ENCODE measurements at places on chromosomes 5 and 9. TPM values are rescaled to one million over a fixed set of nuclear protein-coding genes. Genes with fewer than 3 reads are reported as not detected.
A peak's percentile ranks its signal among the peaks of the same experiment; 100 is the strongest.

PRELID1 gene
- 99.3 TPM for total RNA-seq

DNA sequence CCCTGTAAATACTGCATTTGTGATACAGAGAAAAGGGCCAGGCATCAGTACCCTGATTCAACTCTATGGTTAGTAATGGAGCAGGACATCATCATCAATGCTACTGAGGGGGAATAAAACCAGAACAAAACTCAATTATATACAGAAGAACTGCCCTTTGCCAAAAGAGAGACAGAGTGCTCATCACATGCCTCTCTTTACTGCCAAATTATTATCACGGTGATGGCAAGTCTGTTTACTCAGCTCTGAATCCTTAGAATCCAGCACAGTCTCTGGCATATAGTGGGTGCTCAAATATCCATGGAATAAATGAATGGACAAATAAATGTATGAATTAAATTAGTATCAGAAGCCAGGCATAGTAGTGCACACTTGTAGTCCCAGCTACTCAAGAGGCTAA, 130.2 kb downstream of the TTC39B start:
- no peak for DNase-seq
- H3K27ac ChIP-seq, result no peak overlapping the region
- H3K36me3 ChIP-seq, result peaks cover 36% of the 10 kb centered on the region
- H3K27me3 ChIP-seq, result no peaks in the 10 kb centered on the region

PCDHGA1 gene
- total RNA-seq, result not detected

DNA sequence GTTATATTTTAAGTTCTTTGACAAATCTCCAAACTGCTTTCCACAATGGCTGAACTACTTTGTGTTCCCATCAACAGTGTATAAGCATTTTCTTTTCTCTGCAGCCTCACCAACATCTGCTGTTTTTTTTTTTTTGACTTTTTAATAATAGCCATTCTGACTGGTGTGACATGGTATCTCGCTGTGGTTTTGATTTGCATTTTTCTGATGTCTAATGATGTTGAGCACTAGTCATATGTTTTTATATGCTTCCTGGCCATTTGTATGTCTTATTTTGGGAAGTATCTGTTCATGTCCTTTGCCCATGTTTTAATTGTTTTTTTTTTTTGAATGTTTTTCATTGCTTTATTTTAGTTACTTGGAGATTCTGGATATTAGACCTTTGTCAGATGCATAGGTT, 196.6 kb downstream of the PLK2 start:
- no peaks in the 10 kb centered on the region for H3K27me3 ChIP-seq
- DNase-seq, result no peak
- H3K36me3 ChIP-seq, result no peaks in the 10 kb centered on the region
- H3K27ac ChIP-seq, result no peak overlapping the region

DNA sequence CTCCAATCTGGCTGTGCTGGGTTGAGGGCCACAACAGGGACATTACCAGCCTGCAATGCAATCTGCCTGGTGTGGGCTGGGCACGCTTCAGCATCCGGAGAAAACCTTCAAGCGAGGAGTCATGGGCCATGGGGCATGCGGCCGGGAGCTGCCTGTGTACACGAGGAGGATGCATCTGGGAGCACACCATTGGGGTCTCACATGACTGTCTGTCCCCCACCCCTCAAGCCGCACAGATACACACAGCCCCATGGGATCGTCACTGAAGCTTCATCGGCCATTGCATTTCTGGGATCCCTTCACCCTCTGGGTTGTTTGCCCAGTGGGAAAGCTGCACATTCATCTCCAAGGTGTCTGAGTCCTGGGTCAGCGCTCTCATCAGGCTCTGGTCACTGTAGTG, 9.9 kb downstream of the LCN1 start:
- peaks cover 2% of the 10 kb centered on the region for H3K27me3 ChIP-seq
- no peak overlapping the region for H3K4me3 ChIP-seq
- no peaks in the 10 kb centered on the region for H3K36me3 ChIP-seq
- no peaks in the 10 kb centered on the region for H3K4me1 ChIP-seq

RALGDS gene
- total RNA-seq, result 206 TPM

CDH10 gene
- not detected for total RNA-seq

GRCh38 chr9:114207034-114207810, 51.9 kb downstream of the COL27A1 start:
- no peaks in the 10 kb centered on the region for H3K27me3 ChIP-seq
- no peak overlapping the region for H3K27ac ChIP-seq
- DNase-seq, result no peak
- no peaks in the 10 kb centered on the region for H3K36me3 ChIP-seq
- no peaks in the 10 kb centered on the region for H3K4me1 ChIP-seq
- no peak overlapping the region for H3K4me3 ChIP-seq

BARHL1 gene
- total RNA-seq, result not detected

DNA sequence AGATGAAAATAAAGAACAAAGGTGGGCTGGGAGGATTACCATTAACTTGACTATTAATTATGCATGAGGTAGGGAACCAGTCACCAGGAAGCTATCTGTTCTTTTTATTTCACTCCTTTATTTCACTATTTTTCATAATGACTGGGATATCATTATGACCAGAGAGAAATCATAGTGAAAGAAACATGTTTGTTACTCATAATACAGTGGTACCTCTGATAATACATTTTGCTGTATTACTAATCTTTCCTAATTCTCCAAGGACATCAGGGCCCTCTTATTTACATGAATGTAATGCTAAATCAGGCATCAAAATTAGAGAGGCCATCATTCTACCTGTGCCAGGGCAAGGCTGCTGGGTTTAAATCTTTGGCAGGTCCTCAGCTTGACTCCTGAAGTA, 253.7 kb downstream of the NR3C1 start:
- H3K4me3 ChIP-seq, result no peak overlapping the region
- no peak overlapping the region for H3K27ac ChIP-seq
- DNase-seq, result no peak
- H3K4me1 ChIP-seq, result no peaks in the 10 kb centered on the region
- H3K36me3 ChIP-seq, result peaks cover 31% of the 10 kb centered on the region

DNA sequence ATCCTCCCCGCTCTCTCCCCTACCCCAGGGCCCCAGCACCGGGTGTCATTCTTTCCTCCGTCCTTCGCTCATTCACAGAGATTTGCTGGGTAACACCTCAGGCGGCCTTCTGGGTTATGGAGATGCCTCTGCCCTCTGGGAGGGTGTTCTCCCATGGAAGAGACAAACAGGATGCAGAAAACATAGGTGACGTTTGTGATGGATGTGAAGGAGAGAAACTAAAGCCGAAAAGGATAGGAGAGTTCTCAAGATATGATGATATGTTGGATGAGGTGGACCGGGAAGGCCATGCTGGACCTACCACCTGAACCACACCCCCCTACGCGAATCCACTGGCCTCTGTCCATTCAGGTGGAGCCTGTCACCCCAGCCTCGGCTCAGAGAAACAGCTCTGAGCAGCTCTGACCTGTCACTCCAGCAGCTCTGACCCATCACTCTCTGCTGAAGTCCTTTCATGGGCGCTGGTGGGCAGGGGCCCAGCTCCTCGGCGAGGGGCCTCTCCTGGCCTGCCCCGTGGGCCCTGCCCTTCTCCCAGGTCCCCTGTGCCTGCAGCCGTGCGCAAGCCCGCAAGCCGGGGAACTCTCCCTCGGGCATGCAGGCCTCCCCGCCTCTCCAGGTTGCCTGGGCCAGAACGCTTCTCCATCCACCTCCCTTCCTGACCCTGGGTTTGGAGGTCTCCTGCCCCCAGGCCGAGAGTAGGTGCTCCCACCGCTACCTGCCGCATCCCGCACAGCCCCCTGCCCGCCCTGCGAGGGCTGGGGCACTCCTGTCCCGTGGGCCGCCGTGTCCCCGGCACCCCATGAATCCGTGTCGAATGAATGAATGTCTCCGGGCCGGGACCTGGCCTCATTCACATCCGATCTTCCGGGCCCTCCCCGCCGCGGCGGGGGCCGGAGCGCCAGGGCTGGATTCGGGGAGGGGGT, 717 bp upstream of the NCS1 start:
- DNase-seq, result no peak
- peaks cover 15% of the 10 kb centered on the region for H3K4me1 ChIP-seq
- H3K27ac ChIP-seq, result no peak overlapping the region
- peaks cover 10% of the 10 kb centered on the region for H3K27me3 ChIP-seq

DNA sequence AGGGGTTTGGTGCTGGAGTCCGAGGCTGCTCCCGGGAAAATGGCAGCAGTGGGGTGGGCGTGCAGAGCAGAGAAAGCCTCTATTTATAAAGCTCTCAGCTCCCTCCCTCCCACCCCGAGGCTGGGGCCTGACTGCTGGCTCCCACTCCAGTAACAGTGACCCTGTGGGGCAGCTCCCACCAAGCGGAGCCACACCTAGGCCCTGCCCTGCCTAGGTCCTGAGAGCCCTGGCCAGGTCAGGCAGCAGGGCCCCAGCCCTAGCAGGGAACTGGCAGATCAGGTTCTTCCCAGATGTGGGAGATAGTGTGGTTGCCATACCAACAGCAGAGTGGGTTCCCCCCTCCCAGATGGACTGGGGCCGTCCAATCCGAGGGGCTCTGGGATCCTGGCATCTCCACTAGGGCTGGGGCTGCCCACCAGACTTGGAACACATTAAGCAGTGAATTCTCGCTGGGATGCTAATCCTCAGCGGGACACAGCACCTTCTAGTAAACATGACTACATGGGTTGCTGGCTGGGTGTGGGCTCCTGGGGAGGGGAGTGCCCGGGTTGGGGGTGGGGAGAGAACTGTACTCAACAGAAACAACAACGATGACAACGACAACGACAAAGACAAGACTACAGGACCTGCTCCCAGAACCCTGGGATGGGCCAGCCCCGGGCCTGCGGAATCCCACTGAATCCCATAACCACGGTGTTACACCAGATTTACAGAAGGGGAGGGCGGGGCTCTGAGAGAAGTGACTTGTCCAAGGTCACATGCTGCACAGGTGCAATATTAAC, 1.5 kb downstream of the SH3GLB2 start:
- peak overlapping the region; percentile 25 for H3K27ac ChIP-seq
- no peaks in the 10 kb centered on the region for H3K36me3 ChIP-seq
- no peaks in the 10 kb centered on the region for H3K27me3 ChIP-seq
- no peak overlapping the region for H3K4me3 ChIP-seq
- no peak for DNase-seq

PCDHB4 gene
- total RNA-seq, result not detected

- H3K27me3 ChIP-seq, result no peaks in the 10 kb centered on the region
- no peak overlapping the region for H3K27ac ChIP-seq
- no peak for DNase-seq
- H3K4me1 ChIP-seq, result no peaks in the 10 kb centered on the region
- H3K4me3 ChIP-seq, result no peak overlapping the region
Observed at GRCh38 chr9:16811987-16812685, 58.3 kb downstream of the BNC2 start.

DNA sequence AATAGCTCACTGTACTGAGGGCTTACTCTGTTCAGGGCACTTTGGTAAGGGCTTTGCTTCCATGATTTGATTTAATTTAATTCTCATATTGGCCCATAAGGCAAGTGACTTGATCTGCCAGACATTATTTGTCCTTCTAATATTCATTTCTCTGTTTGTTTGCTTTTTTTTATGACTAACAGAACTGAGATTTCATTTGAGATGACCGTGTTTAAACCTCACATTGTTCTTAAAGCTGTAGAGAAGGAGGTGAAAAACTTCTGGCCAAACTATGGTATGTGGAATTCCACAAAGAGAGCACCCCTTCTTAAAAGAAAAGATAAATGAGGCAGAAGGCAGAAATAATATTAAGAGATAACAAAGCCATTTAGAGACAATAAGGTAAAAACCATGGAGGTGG, 775.6 kb upstream of the ACO1 start:
- no peaks in the 10 kb centered on the region for H3K4me1 ChIP-seq
- no peak for DNase-seq
- H3K27me3 ChIP-seq, result no peaks in the 10 kb centered on the region
- no peak overlapping the region for H3K27ac ChIP-seq
- no peaks in the 10 kb centered on the region for H3K36me3 ChIP-seq
- no peak overlapping the region for H3K4me3 ChIP-seq

GRCh38 chr5:153784277-153784676, 254.4 kb downstream of the FAM114A2 start:
- DNase-seq, result no peak
- H3K4me3 ChIP-seq, result no peak overlapping the region
- H3K27ac ChIP-seq, result no peak overlapping the region
- no peaks in the 10 kb centered on the region for H3K27me3 ChIP-seq
- H3K4me1 ChIP-seq, result no peaks in the 10 kb centered on the region

DNA sequence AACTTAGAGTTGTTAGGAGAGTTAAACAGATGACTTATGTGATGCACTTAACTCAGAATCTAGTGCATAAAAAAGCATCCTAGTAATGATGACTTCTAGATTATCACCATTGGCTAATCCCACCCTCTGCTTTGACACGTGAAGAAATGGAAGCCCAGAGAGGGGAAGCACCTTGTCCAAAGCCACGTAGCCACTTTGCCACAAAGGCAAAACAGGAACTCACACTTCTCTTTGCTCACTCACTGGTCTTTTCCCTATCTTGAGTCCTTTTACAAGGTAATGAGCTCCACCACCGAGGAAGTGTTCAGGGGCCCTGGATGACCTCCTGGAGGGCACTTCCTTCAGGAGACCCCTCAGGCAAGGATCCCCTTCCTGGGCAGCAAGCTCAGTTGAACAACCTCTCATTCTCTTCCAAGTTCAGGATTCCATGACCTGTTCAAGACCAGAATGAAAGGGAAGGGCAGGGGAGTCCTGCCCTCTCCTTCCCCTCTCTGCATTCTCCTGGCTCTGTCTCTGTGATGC, 89.7 kb downstream of the HRH2 start:
- no peak overlapping the region for H3K27ac ChIP-seq
- no peaks in the 10 kb centered on the region for H3K4me1 ChIP-seq
- no peak overlapping the region for H3K4me3 ChIP-seq
- no peaks in the 10 kb centered on the region for H3K27me3 ChIP-seq
- no peaks in the 10 kb centered on the region for H3K36me3 ChIP-seq
- DNase-seq, result no peak

DNA sequence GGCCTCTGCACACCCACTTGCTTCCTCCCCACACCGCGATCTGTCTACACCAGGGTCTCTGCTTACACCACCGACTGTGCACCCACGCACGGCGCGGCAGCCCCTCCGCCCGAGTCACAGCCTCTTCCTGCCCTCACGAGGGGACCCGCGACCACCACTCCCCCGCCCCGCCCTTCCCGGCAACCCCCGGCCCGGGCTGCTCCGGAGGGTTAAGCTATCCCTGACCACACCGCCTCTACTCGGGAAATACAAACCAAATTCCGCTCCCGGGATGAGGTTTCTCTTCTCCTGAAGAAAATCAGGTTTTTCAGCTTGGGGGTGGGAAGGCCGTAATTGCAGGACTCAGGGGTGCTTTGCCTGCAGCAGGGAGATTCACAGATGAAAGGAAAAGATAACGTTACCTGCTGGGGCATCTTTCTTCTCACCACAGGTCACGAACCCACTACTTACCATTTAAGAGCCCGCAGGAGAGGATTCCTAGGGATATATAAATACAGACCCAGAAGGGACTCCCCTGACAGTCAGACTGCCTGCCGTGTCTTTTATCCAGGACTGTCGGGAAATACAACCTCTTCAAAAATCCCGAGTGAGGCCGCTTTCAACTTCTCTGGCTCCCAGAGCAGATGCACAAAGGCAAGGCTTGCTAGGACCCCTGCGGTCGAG, 63.5 kb downstream of the ROR2 start:
- no peaks in the 10 kb centered on the region for H3K36me3 ChIP-seq
- H3K27ac ChIP-seq, result no peak overlapping the region
- no peak overlapping the region for H3K4me3 ChIP-seq
- H3K27me3 ChIP-seq, result no peaks in the 10 kb centered on the region
- DNase-seq, result no peak
- no peaks in the 10 kb centered on the region for H3K4me1 ChIP-seq

BTNL8 gene
- total RNA-seq, result not detected

GRCh38 chr5:54868511-54869483, 116.6 kb downstream of the ESM1 start:
- no peaks in the 10 kb centered on the region for H3K4me1 ChIP-seq
- H3K36me3 ChIP-seq, result no peaks in the 10 kb centered on the region
- no peak overlapping the region for H3K27ac ChIP-seq
- no peak for DNase-seq
- H3K27me3 ChIP-seq, result no peaks in the 10 kb centered on the region

All from natural killer cell (primary cell).